ENCODE measurements at places on chromosomes 2 and 18.
A peak's percentile ranks its signal among the peaks of the same experiment; 100 is the strongest.

DNA sequence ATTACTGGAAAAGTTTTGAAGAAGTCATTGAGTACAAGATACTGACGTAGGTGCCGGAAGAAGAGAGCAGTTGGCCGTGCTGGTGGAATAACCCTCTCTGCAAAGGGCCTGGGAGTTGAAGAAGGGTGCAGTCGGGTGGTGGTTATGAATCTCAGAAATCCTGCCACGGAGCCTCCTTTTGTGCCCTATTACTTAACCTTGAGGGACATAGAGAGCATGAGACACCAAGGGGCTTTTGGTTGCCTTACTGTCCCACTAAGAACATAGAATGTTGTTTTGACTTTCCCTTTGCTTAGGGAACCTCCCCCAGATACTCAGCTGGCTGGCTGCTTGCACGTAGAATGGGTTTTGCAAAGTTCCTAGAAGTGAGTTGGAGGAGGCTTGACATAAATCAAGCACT is 1.3 kb upstream of the CD28 start:
- DNase-seq, result no peak

GRCh38 chr2:85022232-85022631 is 51.3 kb downstream of the KCMF1 start:
- DNase-seq, result no peak

DNA sequence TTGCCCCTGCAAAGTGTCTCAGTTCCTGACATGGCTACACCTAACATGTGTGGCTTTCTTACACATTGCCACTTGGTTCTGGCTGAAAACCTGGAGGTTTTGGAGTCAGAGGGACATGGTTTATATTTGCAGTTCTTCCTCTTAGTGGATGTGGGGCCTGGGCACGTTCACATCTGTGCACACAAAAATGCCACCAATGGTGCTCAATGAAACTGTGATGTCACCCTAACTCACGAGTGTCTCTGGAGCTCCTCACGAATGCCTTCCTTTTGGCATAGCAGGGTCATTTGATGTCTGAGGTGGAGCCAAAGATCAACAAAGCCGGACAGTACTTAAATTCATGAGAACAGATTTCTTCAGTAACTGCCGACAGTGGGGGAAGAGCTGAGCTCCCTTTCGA is 231.7 kb upstream of the HS6ST1 start:
- DNase-seq, result no peak

DNA sequence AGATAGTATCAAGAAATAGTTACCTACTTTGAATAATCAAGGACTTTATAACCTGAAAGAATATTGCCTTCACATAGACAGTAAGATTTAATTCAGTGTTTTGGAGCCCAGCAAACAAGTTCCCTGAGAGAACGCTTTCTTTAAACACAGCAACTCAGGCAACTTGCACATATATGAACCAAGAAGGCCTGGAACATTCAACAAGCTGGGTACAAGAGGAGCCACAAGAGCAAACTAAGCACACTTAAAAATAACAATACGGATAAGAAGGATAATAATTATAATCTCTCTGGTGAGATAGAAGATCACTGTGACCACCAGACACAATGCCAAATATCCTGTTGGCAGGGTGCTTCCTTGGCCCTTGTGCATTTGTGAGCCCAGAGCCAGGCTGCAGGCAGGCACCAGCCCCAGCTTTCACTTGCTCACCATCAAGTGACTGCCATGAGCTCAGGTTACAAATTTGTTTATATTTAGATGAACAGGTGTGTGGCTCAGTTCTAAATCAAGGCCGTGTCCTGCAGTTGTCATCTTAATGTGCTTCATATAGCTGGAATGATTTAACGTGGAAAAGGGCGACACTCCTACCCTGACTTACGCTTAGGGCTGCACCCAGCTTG is 446.6 kb downstream of the IRS1 start:
- no peak for DNase-seq

- DNase-seq, result no peak
Observed at GRCh38 chr18:66833646-66834045, 229.8 kb upstream of the CDH19 start.

- no peak for DNase-seq
Observed at GRCh38 chr2:66573416-66573815, 138.5 kb downstream of the MEIS1 start.

GRCh38 chr2:118274841-118275510 is 186.7 kb downstream of the INSIG2 start:
- no peak for DNase-seq

GRCh38 chr2:238260883-238261282 is 21.0 kb upstream of the HES6 start:
- peak; percentile 78 for DNase-seq

DNA sequence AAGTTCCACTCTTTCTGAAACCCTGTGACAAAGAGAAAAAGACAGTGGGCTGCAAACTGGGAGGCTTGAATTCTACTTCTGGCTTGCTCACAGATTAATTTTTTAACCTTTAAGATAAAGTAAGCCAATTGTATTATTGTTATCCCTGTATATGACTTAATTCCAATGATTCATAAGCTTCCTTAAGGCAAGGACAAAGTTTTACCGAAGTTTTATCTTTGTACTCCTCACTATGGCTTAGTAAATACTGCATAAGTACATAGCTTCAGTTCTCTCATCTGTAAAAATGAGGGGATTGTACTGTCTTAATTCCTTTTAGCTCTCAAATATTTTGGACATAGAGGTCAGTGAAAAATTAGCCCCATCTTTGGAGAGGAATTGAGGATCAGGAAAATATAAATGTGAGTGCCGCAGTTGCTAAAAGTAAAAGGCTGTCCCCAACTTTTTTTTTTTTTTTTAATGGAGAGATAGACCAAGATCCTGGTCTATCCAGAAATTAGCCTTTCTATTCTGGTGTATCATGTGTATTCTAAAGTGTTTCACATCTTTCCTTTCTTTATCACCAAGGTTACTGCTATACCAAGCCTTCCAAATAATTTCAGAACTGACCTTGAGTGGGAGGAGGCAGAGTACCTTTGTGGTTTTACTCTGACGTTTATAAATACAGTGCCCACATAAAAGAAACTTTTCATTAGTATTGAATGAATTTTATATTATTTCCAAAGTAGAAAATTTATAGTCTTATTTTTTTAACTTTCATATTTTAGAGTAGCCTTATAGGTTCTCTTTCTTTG is 13.3 kb downstream of the RELCH start:
- DNase-seq, result no peak

- DNase-seq, result no peak
Observed at GRCh38 chr2:147351784-147352183, 493.0 kb upstream of the ACVR2A start.

DNA sequence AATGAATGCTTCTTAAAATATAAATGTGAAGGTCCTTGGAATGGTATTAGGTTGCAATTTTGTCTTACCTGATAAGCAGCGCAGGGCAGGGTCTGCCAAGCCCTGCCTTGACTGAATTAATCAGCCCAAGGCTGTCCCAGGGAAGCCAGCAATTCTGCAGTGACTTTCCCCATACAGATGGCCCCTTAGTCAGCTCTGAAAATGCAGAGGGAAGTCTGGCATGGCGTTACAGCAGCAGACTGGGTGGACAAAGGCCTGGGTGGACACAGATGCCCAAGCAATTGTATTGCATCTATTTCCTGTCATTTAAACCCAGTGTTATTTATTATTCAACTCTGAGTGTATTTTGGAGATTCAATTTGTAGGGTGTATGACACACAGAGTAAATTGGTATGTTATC is 56.6 kb upstream of the NOL4 start:
- no peak for DNase-seq

GRCh38 chr2:106961328-106961727 is 75.4 kb upstream of the ST6GAL2 start:
- no peak for DNase-seq

DNA sequence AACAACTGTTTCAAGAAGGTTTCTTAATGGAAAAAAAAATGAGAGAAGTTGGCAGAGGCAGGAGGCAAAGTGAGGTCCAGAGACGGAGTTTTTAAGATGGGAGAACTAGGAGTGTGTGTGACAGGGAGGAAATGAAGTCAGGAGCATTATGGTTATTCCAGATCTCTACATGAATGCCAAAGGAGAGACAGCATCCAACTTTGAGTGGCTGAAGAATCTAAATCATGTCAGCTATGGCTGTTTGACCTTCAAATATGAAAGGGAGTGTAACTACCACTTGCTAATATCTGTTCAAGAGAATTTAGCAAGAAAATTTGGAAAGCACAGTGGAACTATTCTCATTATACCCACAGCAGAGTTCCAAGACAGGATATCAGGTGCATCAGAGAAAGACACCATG is 81.2 kb upstream of the CCBE1 start:
- DNase-seq, result no peak

DNA sequence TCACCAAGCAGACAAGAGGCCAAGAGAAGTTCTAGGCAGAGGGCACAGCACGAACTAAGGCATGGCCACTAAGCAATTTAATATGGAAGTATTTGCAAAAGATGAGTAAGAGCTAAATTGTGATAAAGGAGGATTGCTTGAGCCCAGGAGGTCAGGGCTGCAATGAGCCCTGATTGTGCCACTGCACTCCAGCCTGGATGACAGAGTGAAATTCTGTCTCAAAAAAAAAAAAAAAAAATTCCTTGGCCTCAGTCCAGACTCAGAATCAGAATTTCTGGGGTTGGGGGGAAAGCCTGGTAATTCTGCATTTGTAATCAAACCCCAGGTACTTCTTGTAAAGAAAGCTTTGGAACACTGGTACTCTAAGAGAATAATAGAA is 46.8 kb upstream of the RTN4 start:
- DNase-seq, result no peak

GRCh38 chr18:57657542-57657941 is 35.9 kb upstream of the NARS1 start:
- no peak for DNase-seq

- no peak for DNase-seq
Observed at GRCh38 chr2:191321861-191322662, 76.9 kb downstream of the MYO1B start.
